ENCODE measurements at places on chromosomes 4 and X.

- DNase-seq = no peak
Measured at GRCh38 chr4:55363691-55364351, 17.8 kb downstream of the SRD5A3 start.

DNA sequence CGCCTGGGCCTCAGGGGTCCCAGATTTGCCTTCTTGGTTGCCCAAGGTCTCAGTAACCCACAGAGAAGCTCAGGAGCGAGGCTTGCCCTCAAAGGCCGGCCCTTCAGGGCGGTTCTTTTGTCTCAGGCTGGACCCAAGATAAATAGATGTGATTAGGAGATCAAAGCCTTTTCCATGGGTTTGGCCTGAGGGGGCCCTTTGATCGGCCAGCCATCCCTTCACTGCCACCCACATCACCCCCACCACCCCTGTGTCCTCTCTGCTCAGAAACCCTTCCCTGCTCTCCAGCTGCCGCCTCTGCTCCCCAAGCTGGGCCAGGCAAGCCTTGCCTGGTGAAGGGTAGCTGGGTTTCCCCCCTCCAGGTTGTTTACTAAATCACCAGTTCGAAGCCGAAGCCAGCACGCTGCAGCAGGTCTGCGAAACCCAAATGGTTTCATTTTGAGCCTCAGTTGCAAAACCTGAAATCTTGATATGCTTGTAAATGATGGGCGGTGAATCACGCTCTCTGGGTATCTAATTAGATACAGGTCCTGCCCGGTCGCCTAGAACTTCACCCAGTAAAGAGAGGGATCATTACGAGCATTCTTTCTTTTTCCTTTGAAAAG lies 202.6 kb upstream of the BCOR start:
- no peak for DNase-seq

DNA sequence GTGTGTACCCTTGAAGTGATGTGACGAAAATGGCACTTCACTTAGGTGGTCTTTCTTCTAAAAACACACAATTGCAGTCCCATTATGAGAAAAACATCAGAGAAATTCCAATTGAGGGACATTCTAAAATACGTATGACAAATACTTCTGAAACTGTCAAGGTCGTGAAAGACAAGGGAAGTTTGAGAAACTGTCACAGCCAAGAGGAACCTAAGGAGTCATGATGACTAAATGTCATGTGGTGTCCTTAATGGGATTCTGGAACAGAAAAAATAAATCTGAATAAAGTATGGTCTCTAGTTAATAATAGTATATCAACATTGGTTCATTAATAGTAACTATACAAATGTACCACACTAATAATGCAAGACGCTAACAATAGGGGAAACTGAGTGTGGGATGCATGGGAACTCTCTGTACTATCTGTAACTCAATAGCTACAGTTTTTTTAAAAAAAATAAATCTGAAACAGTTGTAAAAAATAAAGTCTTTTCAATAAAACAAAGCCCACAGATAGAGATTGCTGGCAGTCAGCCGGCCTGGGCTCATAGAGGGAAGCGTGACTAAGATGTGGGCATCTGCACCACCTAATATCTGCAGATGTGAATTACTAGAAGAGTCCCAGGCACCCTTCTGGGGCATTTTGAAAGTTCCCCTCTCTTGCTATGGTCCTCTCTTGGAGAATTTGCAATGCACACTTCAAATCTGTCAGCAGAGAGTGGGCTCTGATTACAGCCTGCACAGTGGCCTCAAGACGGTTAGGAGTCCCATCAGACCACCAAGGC lies 47.6 kb downstream of the MID1IP1 start:
- DNase-seq = no peak

GRCh38 chr4:151324752-151325110 lies 674 bp downstream of the SH3D19 start:
- peak; percentile 47 for DNase-seq
